ENCODE measurements at places on chromosomes 3 and 15. TPM values are rescaled to one million over a fixed set of nuclear protein-coding genes. Genes with fewer than 3 reads are reported as not detected.

Gene SORD
- 13.8 TPM for total RNA-seq

Gene ITIH3
- 1.5 TPM for total RNA-seq

Gene TUSC7
- not detected for total RNA-seq

Gene POLG
- 71.5 TPM for total RNA-seq

Gene TAMM41
- total RNA-seq = 16.9 TPM

Gene SLC2A2
- total RNA-seq = not detected

Gene SERPINI2
- total RNA-seq = 1.8 TPM

Gene GOLGA8R
- 2.6 TPM for total RNA-seq

Gene FOXB1
- total RNA-seq = not detected

Gene KCNMB3
- 1.6 TPM for total RNA-seq

Gene CDHR4
- total RNA-seq = 0.20 TPM

Gene MITF
- total RNA-seq = 24.3 TPM

Gene GRIP2
- total RNA-seq = 1.3 TPM

Gene NR2F2
- total RNA-seq = 76.0 TPM

Gene SCN11A
- total RNA-seq = 0.06 TPM

Gene P2RY12
- total RNA-seq = 3.8 TPM

Data from left lung (tissue), 14 donors.